GM20000 (cell line): ENCODE measurements at places on chromosomes 16 and 17.

DNA sequence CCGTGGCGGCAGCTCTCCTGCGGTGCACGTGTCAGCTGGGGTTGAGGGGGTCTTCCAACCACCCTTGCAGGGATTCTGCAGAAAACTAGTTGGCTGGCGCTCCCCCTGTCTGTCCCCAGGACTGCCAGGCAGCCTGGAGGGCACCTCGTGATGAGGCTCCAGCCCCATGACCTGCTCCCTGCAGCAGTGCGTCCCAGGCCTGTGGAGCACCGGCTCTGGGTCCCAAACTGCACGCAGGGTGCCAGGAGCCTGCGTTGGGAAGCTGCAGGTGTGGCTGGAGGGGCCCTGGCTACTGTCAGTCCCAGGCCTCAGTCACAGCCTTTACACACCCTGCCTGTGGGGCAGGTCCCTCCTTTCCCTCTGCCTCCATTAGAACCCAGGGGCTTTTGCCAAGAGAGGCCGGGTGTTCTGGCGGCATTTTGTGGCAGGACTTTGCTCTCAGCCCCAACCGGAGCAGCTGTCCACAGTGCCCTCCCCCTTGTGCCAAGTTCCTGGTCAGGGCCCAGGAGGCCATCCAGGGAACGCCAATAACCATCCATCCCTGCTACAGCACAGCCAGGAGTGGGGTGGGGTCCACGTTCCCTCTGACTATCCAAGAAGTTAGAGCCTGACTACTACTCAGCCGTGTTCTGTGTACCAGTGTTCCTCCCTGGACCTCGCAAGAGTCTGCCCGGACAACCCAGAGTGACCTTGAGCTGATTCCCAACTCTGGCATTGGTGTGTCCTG is 9.2 kb downstream of the CHMP6 start:
- peak; percentile 26 for DNase-seq

DNA sequence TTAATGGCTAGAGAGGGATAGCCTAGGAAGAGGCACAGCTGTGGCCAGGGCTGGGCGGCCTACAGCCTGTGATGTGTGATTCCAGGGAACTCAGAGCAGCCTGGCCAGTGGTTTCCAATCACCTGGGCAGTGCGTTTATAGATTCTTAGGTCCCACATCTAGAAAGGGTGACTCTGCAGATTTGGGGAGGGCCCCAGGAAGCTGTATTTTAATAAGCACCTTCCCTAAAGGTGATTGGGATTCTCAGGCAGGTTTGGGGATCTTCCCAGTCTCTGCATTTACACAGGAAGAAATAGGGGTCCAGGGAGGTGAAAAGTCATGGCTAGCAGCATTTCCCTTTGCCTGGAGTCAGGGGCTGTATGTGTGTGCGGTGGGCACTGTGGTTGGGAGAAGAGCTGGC is 9.5 kb downstream of the SPNS2 start:
- no peak for DNase-seq

DNA sequence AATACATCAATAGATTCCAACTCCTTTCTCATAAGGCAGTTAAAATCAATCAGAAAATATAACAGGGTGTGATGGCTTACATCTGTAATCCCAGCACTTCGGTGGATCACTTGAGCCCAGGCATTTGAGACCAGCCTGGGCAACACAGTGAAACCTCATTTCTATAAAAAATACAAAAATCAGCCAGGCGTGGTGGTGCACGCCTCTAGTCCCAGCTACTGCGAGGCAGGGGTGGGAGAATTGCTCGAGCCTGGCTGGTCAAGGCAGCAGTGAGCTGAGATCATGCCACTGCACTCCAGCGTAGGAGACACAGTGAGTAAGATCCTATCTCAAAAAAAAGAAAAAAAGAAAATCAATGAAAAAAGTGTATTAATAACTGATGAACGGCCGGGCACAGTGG is 258.6 kb downstream of the NTN1 start:
- DNase-seq = no peak

DNA sequence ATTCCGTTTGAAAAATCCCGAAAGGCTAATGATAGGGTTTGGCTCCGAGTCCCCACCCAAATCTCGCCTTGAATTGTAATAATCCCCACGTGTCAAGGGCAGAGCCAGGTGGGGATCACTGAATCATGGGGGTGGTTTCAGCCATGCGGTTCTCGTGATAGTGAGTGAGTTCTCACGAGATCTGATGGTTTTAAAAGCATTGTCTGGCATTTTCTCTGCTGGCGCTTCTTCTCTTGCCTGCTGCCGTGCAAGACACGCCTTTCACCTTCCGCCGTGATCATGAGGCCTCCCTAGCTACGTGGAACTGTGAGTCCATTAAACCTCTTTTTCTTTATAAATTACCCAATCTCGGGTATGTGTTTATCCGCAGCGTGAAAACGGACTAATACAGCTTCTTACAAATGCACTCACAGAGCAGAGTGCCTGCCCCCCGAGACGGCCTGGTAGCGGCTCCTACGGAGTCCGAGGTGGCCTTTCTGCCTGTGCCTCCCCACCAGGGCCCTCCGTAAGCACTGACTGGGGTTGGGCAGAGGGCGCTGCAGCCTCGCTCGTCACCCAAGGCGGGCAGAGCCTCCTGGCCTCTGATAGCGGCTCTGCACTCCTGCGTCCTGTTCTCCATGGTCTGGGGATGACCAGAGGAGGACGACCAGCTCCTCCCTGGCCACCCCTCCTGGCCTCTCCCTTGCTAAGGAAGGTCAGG is 131.7 kb downstream of the FOXL1 start:
- DNase-seq = no peak

DNA sequence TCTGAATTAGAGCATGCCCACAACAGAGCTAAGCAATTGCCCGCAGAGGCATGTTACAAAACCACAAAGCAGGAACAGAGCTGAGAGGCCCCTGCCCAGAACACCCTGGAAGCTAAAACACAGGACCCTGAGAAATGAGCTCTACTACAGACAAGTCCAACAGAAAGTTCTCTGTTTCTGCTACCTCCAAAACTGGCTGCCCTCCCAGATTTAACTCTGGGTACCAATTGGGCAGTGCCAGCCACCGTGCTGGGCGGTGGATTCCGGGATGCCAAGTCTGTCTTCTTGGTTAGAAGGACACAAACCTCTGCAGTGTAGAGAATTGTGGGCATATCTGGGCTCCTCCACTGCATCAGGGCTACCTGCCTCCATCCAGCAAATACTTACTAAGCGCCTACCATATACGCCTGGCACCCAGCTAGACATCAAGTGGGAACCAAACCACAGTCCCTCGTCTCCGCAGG is 1.0 kb downstream of the CMTM4 start:
- no peak for DNase-seq

- DNase-seq = no peak
Observed at GRCh38 chr17:53570731-53571130, 252.0 kb upstream of the KIF2B start.

DNA sequence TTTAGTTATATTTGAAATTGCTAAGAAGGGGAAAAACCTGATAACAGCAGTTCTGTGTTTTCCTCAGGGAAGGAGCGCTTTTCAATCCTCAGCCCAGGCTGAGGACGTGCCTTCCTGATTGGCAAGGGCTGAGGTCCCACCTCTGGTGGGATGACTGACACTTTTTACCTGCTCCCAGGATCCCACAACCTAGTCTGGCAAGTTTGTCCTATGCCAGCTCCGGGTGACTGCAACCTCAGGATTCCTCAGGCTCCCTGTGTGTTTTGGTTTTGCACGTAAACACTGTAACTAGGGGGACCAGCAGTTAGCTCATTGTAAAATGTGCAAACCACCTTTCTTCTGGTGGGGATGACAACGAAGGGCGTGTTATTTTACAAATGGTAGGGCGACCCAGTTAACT is 7.5 kb downstream of the MARCHF10 start:
- DNase-seq = no peak

GRCh38 chr17:44110823-44111633 is 12.4 kb downstream of the HDAC5 start:
- peak; percentile 84 for DNase-seq

- DNase-seq = no peak
Observed at GRCh38 chr17:50314456-50315011, 31.4 kb upstream of the XYLT2 start.

DNA sequence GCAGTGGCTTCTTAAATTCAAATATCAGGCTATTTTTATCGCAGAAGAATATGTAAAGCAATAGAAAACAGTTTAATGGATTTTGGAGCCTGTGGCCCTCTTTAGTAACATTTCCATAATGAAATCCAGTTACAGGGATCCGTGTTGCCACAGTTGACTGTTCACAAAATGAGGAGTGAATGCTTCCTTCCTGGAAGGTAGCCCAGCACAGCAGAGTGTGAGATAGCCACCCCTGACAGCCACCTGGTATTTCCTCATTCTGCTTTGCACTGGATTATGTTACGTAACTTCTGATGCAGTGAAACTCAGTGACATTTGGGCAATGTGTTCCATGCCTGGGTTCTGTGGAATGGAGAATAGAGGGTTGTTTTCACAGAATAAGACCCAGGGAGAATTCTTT is 517.2 kb downstream of the RBFOX1 start:
- DNase-seq = no peak

DNA sequence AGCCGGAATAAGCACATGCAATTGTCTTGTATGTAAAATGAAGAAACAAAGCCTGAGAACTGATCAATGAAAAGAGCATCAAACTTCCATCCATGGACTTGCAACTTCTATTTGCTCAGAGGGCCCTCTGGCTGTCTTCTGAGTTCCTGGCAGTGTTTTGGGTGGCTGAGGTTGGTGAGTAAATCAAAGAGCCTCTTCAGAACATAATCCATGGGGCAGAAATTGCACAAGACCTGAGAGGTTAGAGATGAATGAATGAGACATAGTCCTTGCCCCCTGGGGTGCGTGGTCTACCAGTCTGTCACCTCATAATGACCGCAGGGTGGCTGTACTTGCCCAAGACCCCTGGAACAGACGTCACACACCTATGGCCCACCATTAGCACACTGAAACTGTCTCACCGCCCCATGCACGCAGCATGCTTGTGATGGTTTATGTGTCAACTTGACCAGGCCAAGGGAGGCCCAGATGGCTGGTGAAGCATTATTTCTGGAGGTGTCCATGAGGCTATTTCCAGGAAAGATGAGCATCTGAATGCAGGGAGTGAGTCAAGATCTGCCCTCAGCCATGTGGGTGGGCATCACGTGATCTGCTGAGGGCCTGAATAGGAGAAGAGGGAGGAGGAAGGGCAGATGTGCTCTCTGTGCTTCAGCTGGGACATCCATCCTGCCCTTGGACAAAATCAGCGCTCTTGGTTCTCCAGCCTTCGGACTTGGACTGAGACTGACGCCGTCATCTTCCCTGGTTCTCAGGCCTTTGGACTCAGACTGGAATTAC is 8.3 kb downstream of the PIK3R6 start:
- DNase-seq = no peak
